ENCODE measurements at places on chromosomes 6 and 20.

- peaks cover 21% of the 10 kb centered on the region for H3K27me3 ChIP-seq
- no peak overlapping the region for H3K4me3 ChIP-seq
- H3K4me1 ChIP-seq, result peaks cover 2% of the 10 kb centered on the region
Observed at GRCh38 chr6:168501561-168501960, 60.6 kb downstream of the SMOC2 start.

- H3K27ac ChIP-seq, result no peak overlapping the region
- H3K27me3 ChIP-seq, result peaks cover 31% of the 10 kb centered on the region
- H3K4me3 ChIP-seq, result no peak overlapping the region
- no peaks in the 10 kb centered on the region for H3K4me1 ChIP-seq
Observed at GRCh38 chr20:19743640-19743995, 14.4 kb upstream of the RIN2 start.

GRCh38 chr6:13267142-13267651 lies 61.1 kb downstream of the TBC1D7 start:
- no peak for DNase-seq
- no peaks in the 10 kb centered on the region for H3K4me1 ChIP-seq
- H3K27ac ChIP-seq, result no peak overlapping the region
- peaks cover 3% of the 10 kb centered on the region for H3K36me3 ChIP-seq
- peaks cover 4% of the 10 kb centered on the region for H3K27me3 ChIP-seq

GRCh38 chr20:33662172-33662571 lies at the start of gene C20orf144:
TSS of gene C20orf144 (plus strand) at chr20:33662327. CDS start at chr20:33662346, 19 bp downstream.
- H3K36me3 ChIP-seq, result peaks cover 2% of the 10 kb centered on the region
- H3K4me3 ChIP-seq, result peak within 1 kb of the TSS; percentile 90
- DNase-seq, result no peak
- no peaks in the 10 kb centered on the region for H3K27me3 ChIP-seq
- H3K4me1 ChIP-seq, result peaks cover 22% of the 10 kb centered on the region

- no peak for DNase-seq
- peaks cover 12% of the 10 kb centered on the region for H3K27me3 ChIP-seq
- no peak overlapping the region for H3K27ac ChIP-seq
- no peak overlapping the region for H3K4me3 ChIP-seq
Observed at GRCh38 chr6:155382338-155382685, 68.0 kb upstream of the TFB1M start.

- H3K27me3 ChIP-seq, result no peaks in the 10 kb centered on the region
- no peaks in the 10 kb centered on the region for H3K36me3 ChIP-seq
- DNase-seq, result no peak
- no peak overlapping the region for H3K4me3 ChIP-seq
- no peak overlapping the region for H3K27ac ChIP-seq
Observed at GRCh38 chr20:46559685-46560440, 9.4 kb upstream of the OCSTAMP start.

DNA sequence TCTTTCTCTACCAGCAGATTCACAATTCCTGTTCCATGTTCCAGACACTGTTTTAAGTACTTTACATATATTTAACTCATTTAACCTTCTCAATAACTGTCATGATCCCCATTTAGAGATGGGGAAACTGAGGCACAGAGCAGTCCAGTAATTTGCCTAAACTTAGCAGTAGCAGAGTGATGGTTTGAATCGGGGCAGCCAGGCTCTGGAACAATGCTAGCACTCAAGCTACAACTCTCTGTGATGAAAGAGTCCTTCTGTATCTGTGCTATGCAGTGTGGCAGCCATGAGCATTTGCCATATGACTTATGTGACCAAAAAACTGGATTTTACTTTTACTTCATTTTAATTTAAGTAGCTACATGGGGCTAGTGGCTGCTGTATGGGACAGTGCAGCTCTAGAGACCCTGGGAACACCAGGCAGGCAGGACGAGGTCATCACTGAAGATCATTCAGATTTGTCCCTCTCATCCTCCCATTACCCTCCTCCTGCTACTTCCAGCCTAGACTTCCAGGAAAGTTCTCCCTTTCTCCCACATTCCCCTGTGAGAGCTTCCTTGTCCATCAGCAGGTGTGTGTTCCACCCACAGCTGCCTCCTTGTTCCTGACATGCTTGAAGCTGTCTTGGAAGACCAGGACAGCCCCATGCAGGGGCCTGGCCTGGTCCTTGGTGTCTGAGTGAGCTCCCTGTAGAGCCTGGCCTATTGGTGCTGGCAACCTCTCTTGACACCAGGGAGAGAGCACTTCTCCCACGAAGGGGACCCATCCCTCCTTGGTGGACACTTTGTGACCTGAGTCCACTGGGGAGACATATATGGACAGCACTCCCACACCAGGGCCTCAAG lies 157.0 kb downstream of the MRPL14 start:
- H3K27ac ChIP-seq, result no peak overlapping the region
- H3K36me3 ChIP-seq, result no peaks in the 10 kb centered on the region
- no peaks in the 10 kb centered on the region for H3K4me1 ChIP-seq
- no peak overlapping the region for H3K4me3 ChIP-seq
- H3K27me3 ChIP-seq, result peaks cover 54% of the 10 kb centered on the region

- no peak overlapping the region for H3K27ac ChIP-seq
- H3K4me1 ChIP-seq, result no peaks in the 10 kb centered on the region
- peaks cover 58% of the 10 kb centered on the region for H3K27me3 ChIP-seq
- no peak overlapping the region for H3K4me3 ChIP-seq
- DNase-seq, result no peak
- no peaks in the 10 kb centered on the region for H3K36me3 ChIP-seq
Observed at GRCh38 chr20:45218124-45218523, 3.0 kb upstream of the SEMG2 start.

- peaks cover 21% of the 10 kb centered on the region for H3K4me1 ChIP-seq
- H3K27me3 ChIP-seq, result peaks cover 7% of the 10 kb centered on the region
- H3K4me3 ChIP-seq, result peak overlapping the region; percentile 63
- no peaks in the 10 kb centered on the region for H3K36me3 ChIP-seq
- no peak for DNase-seq
Observed at GRCh38 chr6:43924222-43924702, 154.3 kb downstream of the VEGFA start.

DNA sequence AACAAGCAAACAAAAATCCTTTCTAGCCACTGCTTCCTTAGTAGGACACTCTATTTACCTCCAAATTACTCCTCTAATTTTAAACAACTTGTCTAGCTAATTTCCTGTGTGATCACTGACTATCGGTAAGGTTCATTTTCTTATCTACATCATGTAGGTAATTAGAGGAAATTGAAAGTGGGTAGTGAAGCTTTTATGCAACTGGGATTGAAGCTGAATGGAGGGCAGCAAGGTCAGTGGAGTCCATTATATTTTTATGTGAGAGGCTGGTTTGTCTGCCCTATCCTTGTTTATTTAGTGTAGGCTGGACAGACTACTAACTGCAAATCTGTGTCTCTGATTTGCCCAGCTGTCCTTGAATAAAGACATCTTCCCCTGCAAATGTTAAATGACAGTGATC lies 88.5 kb upstream of the SIM1 start:
- no peak for DNase-seq
- no peak overlapping the region for H3K4me3 ChIP-seq
- H3K36me3 ChIP-seq, result peaks cover 6% of the 10 kb centered on the region
- H3K27me3 ChIP-seq, result no peaks in the 10 kb centered on the region
- H3K27ac ChIP-seq, result peak overlapping the region; percentile 19

DNA sequence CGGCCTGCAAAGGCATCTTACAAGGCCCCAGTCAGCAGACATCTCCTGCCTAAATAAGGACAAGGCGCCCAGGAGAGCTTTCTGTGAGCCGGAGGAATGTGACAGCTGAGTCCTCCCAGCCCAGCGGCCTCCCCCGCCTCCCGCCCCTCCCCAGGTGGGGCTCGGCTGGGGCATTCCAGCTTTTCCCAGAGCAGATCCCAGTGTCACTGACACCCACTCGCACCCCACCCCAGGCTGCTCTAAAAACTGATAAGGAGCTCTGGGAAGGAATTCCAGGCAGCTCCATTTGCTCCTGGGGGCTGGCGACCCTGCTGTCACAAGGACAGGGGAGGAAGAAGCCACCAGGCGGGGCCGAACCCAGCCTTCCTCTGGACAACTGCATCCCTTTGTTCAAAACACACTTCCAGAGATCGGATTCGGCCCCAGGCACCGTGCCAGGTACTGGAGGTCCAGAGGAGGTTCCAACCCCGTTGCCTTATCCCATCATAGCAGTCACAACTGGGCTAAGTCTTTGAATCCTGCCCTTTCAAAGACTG lies 49.7 kb downstream of the JPH2 start:
- no peak for DNase-seq
- H3K36me3 ChIP-seq, result peaks cover 2% of the 10 kb centered on the region
- H3K4me1 ChIP-seq, result peaks cover 8% of the 10 kb centered on the region
- no peak overlapping the region for H3K27ac ChIP-seq
- peaks cover 38% of the 10 kb centered on the region for H3K27me3 ChIP-seq

DNA sequence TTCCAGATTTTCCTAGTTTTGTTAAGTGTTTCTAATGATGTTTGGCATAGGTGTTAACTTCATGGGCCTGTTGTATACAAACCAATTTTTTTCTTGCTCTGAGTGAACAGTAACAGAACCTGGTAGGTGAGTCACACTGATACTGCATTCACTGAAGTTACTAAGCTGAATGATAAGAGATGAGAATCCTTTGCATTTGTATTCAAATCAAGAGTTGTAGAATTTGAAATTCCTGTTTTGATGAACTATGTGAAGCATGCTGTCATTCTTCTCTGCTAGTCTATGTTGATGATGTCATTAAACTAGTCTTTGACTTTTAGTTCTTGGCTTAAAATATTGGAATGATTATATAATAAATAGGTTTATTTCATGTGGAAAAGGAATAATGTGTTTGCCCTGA lies 37.9 kb downstream of the PTPRA start:
- H3K4me3 ChIP-seq, result no peak overlapping the region
- no peak for DNase-seq
- H3K4me1 ChIP-seq, result peaks cover 10% of the 10 kb centered on the region
- H3K27ac ChIP-seq, result no peak overlapping the region
- H3K36me3 ChIP-seq, result no peaks in the 10 kb centered on the region
- no peaks in the 10 kb centered on the region for H3K27me3 ChIP-seq

- H3K27me3 ChIP-seq, result no peaks in the 10 kb centered on the region
- H3K4me3 ChIP-seq, result no peak overlapping the region
- peaks cover 2% of the 10 kb centered on the region for H3K36me3 ChIP-seq
- DNase-seq, result no peak
Observed at GRCh38 chr20:35968930-35969329, 540 bp downstream of the CNBD2 start.

DNA sequence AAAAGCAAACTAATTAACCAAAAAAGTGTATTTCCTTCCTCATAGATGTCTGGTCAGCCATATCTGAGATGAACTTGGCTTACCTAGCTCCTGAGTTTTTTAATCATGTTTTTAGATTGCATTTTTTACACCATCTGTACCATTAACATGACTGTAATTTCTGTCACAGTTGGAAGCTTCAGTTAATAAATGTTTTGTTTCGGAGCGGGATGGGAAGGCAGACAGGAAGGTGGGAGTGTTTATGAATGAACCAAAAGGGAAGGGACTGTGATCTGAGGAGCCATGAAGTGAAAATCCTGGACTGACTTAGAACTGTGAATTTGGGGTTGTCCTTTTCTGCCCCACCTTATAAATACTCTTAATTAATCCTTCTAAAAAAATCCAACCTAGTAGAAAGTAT lies 445.6 kb upstream of the SOX4 start:
- no peaks in the 10 kb centered on the region for H3K27me3 ChIP-seq
- no peak for DNase-seq
- no peak overlapping the region for H3K27ac ChIP-seq
- H3K4me3 ChIP-seq, result no peak overlapping the region
- no peaks in the 10 kb centered on the region for H3K36me3 ChIP-seq
- H3K4me1 ChIP-seq, result peaks cover 4% of the 10 kb centered on the region

DNA sequence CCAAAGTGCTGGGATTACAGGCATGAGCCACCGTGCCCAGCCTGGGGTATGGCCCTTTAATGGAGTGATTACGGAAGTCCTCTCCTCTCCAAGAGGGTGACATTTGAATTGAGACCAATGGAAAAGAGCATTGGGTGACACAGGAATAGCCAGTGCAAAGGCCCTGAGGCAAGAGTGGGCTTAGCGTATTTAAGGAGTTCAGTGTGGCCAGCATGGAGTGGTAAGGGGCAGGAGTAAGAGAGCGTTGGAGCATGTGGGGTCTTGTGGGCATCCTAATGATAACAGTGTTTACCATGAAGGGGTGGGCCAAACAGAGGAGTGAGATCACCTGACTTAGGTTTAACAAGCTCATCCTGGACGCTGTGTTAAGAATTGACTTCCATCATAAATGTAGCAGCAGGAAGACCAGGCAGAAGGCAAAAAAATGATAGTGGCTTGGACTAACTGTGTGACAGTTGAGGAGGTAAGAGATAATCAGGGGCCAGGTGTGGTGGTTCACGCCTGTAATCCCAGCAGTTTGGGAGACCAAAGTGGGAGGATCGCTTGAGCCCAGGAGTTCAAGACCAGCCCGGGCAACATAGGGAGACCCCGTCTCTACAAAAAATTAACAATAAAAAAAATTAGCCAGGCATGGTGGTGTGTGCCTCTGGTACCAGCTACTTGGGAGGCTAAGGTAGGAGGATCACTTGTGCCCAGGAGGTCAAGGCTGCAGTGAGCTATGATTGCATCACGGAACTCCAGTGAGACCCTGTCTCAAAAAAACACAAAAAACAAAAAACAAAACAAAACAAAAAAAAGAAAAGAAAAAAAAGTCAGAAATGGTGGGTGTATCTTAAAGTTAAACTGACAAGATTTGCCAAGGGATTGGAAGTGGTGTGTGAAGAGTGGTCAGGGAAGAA lies 40.7 kb downstream of the TAF8 start:
- no peaks in the 10 kb centered on the region for H3K4me1 ChIP-seq
- DNase-seq, result no peak
- H3K27ac ChIP-seq, result no peak overlapping the region

DNA sequence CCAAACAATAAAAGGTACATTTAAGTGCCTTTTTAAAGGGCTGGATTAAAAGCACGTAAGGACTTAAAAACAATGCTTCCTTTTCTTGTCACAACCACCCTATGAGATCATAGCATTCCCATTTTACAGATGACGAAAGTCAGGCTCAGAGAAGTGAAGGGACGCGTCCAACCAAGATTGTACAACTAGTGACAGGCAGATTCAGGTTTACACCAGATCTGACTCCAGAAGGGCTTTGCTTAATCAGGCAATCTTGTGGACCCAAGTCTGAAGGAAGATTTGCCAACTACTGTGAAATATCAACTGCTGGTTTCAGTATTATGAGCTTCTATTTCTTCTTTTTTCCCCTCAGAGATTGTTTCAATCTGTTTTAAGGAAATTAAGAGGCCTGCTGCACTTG lies 877 bp downstream of the ENPP4 start:
- no peak for DNase-seq
- peaks cover 39% of the 10 kb centered on the region for H3K4me1 ChIP-seq
- peak overlapping the region; percentile 95 for H3K27ac ChIP-seq
- H3K27me3 ChIP-seq, result no peaks in the 10 kb centered on the region
- peak overlapping the region; percentile 98 for H3K4me3 ChIP-seq

GRCh38 chr6:137931849-137932465 lies 64.9 kb downstream of the TNFAIP3 start:
- no peaks in the 10 kb centered on the region for H3K27me3 ChIP-seq
- H3K4me3 ChIP-seq, result no peak overlapping the region
- H3K36me3 ChIP-seq, result no peaks in the 10 kb centered on the region
- H3K27ac ChIP-seq, result no peak overlapping the region
- H3K4me1 ChIP-seq, result peaks cover 20% of the 10 kb centered on the region
